ENCODE measurements at places on chromosomes 11 and 22.

DNA sequence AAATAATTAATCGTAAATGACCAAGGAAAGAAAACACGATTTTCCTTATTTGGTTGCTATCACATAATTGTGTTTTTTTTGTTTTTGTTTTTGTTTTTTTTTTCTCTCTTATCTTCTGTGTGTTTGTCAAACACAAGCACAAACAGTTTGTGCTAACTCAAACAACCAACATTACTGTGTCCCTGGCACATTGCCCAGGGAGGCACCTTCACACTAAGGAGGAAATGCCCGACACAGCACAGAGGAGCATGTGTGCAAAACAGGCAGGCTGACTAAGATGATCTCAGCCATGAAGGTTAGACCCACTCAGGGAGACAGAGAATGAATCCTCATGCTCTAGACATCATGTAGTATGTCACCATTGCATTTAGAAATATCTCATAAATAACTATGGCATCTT, 130.1 kb downstream of the SOX6 start:
- no peak for DNase-seq

GRCh38 chr11:118917481-118918127, 8.1 kb downstream of the BCL9L start:
- DNase-seq: no peak

DNA sequence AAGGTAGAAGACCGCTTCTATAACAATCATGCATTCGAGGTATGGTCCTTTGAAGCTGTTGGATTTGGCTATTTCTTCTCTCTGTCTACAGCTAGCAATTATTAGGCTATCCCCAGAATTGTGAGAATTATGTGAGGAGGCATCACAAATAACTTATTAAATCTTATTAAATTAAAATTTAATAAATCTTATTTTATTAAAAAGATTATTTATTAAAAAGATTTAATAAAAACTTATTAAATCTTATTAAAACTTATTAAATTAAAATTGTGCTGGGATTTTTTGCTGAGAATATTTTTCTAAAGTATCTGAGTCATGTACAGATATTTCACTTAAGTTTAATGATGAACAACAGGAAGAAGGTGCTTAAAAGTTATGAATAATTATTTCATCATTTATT, 7.7 kb downstream of the SPA17 start:
- no peak for DNase-seq

DNA sequence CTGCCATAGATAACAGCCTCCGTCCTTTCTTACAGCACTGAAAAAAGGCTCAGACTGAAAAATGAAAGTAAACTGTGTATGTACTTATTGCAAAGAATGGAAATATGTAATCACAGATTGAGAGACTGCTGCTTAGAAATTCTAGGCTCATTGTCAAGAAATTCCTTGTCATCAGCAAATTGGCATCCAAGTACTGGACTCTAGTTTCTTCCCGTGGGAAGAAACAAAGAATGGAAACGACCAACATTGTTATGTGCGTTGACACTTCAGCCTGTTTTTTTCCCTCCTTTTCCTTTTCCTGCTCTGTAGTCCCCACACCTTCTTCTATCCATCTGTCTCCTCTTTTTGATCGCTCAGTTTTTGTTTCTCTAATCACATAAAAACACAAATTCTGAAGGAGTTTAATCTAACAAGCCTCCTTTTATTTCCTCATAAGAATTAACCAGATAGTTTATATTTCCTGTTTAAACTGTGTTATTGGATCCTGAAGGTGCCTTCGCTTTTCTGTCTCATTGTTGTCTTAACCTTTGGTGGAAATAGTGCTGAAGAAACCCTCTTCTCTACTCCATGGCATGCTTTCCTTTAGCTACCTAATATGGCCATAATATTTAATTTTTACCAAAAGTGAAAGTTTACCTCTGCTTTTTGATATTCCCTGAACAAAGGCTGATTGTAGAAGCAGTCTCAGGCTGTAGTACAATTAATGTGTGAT, 20.0 kb upstream of the CASP12 start:
- DNase-seq: no peak

- DNase-seq: no peak
Observed at GRCh38 chr11:130817330-130817944, 98.8 kb downstream of the SNX19 start.

DNA sequence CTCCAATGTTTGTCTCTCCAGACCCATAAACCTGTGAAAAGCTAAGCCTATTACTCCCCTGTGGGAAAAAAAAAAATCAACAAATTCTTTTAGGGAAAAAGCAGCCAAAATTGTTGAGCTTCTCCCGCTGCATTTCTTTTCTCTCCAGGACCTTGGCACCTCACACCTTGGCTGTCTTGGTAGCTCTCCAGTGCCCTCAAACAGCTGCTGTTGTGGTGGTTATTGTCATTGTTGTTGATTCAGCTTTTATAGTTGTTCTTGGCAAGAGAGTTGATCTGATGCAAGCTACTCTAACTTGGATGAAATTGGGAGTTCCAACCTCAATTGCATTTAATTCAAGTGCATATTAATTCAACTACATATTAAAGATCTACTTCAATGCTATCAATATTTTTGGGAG, 516.9 kb upstream of the LARGE1 start:
- DNase-seq: no peak

GRCh38 chr11:17612221-17613188, 65.4 kb downstream of the OTOG start:
- no peak for DNase-seq
